ENCODE measurements at places on chromosomes 5 and 9.

DNA sequence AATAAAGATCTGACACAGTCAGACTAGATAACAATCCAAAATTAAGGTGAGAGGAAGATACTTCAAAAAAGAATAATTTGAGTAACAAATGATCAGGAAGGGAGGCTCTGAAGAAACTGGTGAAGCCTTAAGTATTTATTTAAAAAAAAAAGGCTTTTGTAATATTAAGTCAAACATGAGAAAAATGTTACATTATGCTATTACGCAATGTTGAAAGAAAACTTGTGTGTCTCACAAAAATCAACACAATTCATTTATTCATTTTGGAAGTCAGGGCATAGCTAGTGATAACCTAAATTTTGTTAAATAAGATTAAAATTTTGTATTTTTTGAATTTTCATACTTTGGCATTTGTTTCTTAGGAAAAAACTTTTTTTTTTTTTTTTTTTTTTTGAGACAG, 28.2 kb downstream of the WDR41 start:
- no peak for DNase-seq

- no peak for DNase-seq
Measured at GRCh38 chr9:95460518-95461164, 56.1 kb downstream of the PTCH1 start.

- DNase-seq = no peak
Measured at GRCh38 chr9:5438301-5439162, 807 bp upstream of the PLGRKT start.

- DNase-seq = no peak
Measured at GRCh38 chr5:33237471-33237870, 203.3 kb upstream of the TARS1 start.

- no peak for DNase-seq
Measured at GRCh38 chr5:127400539-127400938, 109.9 kb downstream of the MEGF10 start.

GRCh38 chr9:38342096-38342495, 50.4 kb upstream of the ALDH1B1 start:
- DNase-seq = no peak

DNA sequence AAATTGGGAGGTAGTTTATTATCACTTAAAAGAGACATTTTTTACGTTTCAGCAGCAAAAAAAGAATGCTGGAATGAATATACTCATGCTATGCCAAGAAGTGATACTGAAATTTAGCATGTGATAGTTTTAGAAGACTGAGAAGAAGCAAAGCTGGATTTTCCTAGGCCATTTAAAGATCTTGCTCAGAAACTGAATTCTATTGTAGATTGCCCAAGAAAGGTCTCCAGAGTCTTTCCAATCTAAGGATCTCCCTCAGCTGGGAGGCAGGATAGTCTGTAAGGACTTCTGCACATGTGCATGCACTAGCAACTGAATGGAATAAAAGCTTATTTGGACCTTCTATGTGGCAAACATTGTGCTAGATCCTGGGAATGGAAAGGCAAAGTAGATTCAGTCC, 334.5 kb downstream of the DTWD2 start:
- no peak for DNase-seq

- DNase-seq = no peak
Measured at GRCh38 chr5:102539562-102539961, 40.8 kb upstream of the SLCO6A1 start.

DNA sequence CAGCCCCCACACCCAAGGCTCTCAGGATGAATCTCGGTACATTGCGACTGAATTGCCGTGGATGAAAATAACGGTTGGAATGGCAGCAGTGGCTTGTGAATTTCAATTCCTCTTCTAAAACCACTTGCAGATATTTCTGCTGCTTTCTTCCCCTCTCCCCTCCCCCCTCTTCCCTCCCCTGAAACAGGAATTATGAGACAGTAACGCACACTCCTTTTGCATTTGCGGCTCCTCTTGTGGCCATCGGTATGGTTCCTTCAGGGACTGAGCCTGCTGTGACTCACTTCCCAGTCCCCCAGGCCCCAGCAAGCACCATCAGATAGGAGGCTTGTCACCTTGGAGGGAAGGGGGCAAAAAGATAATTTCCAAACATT, 9.7 kb downstream of the DCANP1 start:
- DNase-seq = no peak

GRCh38 chr5:135710045-135710675, 124.3 kb upstream of the SLC25A48 start:
- DNase-seq = no peak

DNA sequence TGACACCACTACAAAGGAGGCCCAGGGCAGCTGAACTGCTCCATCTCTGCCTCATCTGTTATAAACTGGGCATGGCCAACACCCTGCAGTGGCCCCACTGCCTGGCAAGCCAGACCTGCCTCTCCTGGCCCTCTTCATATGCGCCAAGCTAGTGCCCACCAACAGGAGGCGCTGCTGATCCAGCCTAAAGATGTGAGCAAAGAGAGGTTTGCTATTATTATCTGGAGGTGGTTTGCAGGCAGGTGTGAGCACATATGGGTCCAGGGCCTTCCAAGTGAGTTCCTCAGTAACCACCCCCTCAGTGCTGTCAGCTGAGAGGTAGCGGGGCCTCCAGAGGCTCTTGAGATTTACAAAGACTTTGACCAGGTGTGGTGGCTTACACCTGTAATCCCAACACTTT, 232.2 kb downstream of the SYK start:
- peak; percentile 36 for DNase-seq

- no peak for DNase-seq
Measured at GRCh38 chr9:111064160-111064837, 26.0 kb upstream of the LPAR1 start.

DNA sequence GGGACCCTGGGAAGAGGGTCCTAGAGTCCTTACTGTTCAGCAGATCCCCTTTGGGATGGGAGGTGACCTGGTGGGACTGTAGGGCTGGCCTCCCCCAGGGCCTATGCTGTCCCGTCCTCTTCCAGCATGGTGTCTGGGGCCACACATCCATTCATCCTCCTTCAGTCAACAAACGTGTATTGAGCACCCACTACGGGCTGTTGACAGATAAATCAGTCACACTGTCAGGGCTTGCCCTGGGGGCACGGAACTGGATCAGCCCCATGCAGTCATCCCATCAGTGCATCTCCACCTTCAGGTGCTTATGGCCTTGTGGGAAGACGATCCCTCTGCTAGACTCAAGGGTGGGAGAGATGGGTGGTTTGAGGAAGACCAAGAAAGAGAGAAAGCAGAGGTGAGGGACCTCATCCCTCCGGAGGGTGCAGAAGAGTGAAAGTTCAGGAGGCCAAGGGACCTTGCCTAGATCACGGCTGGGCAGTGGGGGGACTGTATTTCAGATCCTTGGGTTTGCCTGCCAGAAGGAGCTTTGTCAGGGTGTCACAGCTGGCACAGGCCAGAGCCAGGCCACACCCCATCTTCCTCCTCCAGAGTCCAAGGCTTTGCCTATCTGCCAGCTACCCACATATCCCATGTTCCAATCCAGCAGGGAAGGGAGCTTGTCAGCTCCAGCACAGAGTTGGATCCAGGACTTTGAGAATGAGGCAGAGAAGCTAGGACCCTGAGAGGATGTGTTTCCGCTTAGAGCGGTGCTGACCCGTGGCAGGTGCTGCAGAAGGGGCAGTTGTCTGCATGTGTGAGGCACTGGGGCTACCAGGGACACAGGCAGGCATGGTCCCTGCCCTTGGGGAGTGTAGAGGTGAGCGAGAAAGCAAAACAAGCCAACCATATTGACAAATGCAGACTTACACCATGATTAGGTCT, 30.5 kb downstream of the COL27A1 start:
- DNase-seq = no peak

GRCh38 chr5:997711-998110, 10.9 kb upstream of the NKD2 start:
- no peak for DNase-seq

- no peak for DNase-seq
Measured at GRCh38 chr5:10600626-10601245, 36.9 kb downstream of the ANKRD33B start.

DNA sequence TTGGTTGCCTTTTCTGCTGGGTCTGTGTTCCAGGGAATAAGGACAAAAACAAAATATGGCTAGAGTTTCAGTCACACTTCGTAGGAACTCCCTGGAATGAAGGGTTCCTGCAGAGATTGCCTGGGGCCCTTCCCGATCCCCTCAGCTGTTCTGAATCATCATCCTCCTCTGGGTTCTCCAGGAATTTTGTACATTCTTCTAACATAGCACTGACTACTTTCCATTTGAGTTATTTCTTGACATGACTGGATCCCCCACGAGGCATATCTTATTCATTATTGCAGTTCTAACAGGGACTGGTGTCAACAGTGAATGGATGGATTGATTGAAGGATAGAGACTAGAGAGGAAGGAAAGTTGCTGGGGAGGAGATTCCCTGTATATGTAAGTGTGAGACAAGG, 49.2 kb upstream of the TNC start:
- DNase-seq = peak; percentile 82

GRCh38 chr9:106745876-106746275, 117.1 kb upstream of the ZNF462 start:
- no peak for DNase-seq

GRCh38 chr9:5949103-5949699, 58.5 kb downstream of the MLANA start:
- DNase-seq = no peak

DNA sequence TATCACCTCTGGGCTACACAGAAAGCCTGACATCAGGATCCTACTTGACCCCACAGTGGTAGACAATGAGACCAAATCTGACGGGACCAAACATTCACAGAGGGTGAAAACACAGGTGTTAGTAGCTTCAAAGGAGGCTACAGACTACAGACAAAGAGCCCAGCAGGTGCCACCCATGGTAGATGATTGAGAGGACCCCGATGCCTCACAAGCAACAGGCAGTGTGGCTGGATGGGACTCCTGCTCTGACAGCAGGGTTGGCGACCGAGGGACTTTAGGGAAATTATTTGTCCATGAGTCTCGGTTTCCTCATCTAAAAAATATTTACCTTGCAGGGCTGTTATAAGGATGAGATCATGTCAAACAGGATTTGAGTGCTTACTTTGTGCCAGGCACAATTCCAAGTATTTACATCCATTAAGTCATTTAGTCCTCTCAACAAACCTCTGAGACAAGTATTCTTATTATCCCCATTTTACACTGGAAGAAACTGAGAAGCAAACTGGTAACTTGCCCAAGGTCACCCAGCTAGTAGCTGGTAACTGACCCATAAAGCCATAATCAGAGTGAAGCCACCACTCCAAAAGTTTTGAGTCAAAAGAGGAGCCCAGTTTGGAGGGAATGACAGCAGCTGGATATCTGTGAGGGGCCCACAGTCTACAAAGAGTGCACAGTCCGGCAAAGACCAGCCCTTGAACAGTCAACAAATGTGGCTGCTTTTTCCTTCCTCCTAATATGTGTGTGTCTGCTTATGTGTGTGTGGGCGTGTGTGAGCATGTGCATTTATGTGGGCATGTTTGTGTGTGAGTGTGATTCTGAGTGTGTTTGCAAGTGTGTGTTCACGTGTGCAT, 502.0 kb downstream of the BNC2 start:
- DNase-seq = peak; percentile 51

Data from H54 (cell line).